ENCODE measurements at places on chromosomes 12 and 14. TPM values are rescaled to one million over a fixed set of nuclear protein-coding genes. Genes with fewer than 3 reads are reported as not detected.

GRCh38 chr12:43669373-43669772, 89.2 kb downstream of the PUS7L start:
- DNase-seq = no peak

DNA sequence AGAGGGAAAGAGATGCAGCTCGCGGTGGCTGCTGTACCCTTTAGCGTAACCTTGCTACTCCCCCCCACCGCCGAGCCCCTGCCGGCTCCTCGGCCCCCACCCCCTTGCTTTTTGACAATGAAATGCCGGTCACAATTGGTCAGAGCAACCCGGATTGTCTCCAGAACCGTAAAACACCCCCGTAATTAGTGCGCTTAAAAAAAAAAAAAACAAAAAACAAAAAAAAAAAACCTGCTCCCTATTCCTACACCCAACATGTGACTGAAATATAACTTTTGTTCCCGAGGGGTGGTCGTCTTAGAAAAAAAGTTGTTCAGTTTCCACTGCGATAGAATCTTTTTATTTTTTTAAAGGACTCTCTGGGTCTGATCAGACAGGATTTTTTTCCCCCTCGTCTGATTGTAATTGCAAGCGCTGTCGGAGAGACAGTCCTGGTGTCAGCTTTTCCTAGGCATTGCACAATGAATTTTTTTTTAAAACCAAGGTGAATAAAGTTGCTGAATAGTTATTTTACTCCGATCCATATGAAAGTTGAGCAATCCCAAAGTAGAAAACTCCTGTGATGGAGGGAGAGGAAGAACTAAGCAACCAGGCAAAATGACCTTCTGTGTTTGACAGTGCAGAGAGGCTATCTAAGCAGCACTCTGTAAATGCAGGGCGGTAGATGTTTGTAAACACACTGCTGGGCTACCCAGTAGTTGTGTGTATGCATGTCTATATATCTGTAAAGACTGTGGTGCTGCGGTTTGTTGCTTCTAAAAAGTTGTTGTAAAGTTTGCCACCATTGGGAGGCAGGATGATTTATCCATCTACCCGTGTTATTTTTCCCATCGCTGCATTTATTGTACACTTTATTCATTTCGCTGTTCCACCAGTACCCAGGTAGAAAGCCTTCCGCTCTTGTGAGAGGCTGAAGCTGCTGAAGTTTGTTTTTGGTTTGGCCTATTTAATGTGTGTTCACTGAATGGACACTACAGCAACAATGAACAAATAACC, 1.1 kb downstream of the ETV6 start:
- DNase-seq = peak; percentile 58

The CACNA1C gene
- 0.46 TPM for total RNA-seq

The MAP1LC3B2 gene
- total RNA-seq = 0.59 TPM

The SDR9C7 gene
- total RNA-seq = not detected

The IRAK4 gene
- total RNA-seq = 8.4 TPM
